ENCODE measurements at places on chromosomes 1 and 21.

DNA sequence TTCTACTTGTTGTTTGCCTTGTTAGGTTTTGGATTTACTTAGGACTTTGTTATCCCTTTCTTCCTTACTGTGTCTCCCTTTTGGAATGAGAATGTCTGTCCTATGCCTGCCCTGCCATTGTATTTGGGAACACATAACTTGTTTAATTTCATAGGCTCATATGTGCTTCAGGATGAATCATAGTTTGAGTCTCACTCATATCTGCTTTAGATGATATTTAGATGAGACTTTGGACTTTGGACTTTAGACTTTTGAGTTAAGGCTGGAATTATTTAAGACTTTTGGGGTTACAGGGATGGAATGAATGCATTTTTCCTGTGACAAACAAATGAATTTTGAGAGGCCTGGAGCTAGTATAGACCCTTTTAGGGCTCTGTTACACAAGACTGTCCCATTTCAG is 33.4 kb downstream of the PSMG1 start:
- DNase-seq = no peak

GRCh38 chr1:9315411-9316079 is 22.9 kb downstream of the SPSB1 start:
- peak; percentile 78 for DNase-seq

DNA sequence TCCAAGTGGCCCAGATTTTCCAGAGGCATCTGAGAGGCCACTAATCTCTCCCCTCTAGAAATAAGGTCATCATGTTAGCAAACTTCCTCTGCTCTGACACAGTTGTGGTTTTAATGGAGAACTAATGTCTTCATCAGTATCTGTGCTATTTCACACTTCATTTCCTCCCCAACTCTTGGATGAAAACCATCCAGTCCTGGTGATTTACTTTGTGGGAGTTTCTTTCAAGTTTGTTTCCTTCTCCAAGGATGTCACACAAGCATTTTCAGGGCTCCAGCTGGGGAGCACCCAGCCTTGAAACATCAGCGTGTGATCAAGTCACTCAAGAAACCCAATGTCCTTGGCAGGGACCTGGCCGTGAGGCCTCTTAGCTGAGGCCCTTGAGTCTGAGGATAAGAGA is 38.8 kb downstream of the TBX15 start:
- DNase-seq = no peak

DNA sequence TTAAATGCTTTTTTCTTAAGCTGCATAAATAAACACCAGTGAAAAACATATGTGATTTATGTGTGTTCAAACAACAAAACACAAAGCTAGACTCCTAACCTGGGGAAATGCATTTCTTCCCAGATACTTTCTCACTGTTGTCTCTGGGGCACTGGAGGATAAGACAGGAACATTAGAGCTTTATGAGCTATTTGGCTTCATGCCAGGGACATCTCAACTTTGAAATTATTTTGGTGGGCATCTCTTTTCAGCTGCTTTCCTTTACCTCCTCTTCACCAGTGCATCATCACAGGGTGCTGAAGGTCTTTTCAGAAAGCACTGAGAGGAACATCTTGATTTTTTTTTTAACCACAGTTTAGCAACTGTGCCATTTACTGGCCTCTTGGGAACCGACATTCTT is 212.9 kb downstream of the DNM3 start:
- DNase-seq = no peak

DNA sequence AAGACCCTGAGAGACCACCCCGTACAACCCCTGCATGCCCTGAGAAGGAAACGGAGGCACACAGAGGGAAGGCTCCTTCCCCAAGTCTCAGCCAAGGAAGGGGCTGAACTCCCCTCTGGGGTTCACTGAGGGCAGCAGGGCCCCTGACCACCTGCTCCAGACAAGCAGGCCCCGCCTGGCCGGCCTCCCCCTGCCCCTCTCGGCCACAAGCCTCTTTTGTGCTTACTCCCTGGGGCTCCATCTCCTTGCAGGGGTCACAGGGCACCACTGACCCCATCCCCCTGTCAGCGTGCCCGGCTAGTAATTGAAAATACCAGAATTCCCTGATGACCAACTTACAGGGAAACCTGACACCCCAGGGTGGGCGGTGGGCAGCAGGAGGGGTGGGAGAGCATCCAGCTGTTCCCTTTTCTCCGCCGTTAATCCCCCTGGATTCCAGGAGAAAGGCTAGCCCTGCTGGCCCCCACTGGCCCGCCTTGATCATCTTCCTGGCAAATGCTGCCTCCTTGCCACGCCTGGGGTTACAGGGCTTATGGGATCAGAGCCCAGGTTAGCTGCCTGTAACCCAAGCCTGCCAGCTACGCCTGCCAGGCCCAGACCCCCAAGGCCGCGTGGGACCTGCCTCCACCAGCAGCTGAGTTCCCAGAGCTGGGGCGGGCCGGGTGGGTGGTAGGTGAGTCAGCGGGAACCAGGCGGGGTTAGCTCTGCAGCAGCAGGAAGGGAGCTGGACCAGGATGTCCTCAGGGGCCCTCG is 96.1 kb downstream of the LACTBL1 start:
- no peak for DNase-seq

- no peak for DNase-seq
Measured at GRCh38 chr1:193412748-193413147, 226.3 kb upstream of the B3GALT2 start.

- peak; percentile 31 for DNase-seq
Measured at GRCh38 chr1:181479137-181479745, 4.1 kb upstream of the CACNA1E start.

DNA sequence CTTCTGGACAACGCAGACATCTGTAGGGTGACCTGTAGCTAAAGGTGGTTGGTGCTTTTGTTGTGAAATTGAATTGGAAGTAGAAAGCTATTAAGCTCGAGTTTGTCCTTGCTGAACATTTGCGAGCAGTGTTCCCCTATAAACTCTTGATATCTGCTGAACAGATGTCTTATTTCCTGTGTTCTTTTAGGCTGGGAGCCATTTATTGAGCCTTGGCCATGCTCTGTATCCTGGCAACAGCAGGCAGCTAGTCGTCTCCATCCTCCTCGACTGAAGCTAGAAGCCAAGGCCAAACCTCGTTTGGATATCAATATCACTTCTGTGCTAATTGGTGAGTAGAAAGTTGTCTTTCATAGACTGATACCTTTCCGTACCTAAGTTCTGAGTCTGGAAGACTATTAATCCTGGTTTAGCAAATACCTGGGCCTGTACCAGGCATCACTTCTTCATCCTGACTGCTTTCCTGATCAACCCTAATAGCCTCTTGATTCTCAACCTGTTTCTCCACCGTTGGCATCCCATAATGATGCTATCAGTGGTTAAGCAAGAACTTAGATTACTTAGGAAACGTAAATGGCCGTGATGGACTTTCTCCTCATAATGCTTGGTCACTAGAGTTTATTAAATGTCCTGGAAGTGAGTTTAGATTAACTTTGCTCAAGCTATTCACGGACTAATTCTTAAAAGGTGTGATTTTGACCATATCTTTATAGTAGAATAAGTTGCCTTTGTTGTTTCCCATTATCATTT is 103.4 kb downstream of the VPS13D start:
- DNase-seq = no peak

- no peak for DNase-seq
Measured at GRCh38 chr1:111045033-111045722, 81.5 kb upstream of the LRIF1 start.

DNA sequence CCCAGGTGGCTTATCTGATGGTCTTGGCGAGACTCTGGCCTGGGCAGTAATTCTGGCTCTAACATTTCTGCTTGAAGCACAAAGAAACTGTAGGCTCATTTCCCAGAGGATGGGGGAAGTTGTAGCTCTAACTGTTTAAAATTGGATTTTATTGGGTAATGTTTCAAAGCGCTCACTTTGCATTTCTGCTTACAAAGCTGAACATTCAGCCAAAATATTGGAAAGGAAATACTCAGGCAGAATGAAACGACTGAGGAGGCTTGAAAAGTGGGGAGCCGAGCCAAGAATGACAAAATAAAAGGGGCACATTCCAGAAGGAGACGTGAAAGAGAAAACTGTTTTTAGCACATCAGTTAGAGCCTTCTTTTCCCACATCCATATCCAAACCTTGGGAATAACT is 202.6 kb downstream of the GRIK1 start:
- DNase-seq = no peak

- no peak for DNase-seq
Measured at GRCh38 chr1:81374481-81374880, 426.3 kb upstream of the ADGRL2 start.

DNA sequence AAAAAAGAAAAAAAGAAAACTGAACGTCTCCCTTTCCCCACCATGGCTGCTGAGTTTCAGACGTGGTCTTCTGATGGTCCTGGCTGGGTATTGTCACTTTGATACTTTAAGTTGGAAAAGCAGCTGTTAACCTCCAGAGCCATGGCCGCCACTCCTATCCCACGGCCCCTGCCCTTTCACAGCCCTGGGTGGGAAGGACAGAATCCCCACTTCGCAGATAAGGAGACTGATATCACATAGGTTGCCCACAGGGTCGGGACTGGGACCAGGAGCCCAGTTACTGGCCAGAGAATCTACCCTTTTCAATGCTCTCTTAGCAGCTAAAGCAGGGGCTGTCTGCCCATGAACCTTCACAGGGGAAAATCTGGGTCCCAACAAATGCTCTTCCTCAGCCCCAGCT is 16.8 kb downstream of the BMP8A start:
- DNase-seq = no peak

- no peak for DNase-seq
Measured at GRCh38 chr1:157168015-157168414, 29.8 kb upstream of the ETV3 start.

DNA sequence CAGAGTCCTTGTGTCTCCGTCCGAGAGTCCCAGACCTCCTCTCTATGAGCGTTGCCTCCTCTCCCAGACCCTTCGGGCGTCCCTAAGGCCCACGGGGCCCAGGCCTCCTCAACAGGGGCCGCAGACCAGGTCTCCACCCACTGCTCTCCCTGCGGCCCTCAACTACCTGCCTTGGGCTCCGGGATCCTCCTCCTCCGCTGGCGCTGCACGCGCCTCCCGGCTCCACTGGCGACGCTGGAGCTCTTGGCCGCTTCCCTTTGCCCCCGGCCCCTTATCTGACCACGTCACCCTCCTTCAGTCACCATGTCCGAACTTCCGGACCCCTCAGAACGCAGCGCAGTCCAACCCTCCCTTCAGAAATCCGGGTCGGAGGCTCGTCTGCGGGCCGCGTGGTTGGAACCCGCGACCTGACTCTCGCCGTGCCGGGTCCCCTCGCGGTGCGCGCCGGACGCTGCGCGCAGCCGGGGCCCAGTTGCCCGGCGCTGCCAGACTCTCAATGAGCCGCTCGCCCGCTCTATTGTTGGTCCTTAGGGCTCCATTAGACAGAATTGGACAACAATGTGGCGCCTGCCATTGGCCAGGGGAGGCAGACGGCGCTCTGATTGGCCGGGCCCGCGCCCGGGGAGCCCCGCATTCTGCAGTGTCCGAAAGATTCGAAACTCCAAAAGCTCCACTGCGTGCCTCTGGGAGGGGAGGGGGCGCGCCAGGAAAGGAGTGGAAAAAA is at the start of gene DMRTA2:
Gene DMRTA2 (minus strand): TSS at position 498 of the 724 bp plus-strand sequence. CDS start 1,907 bp downstream, outside the sequence.
- DNase-seq = no peak

DNA sequence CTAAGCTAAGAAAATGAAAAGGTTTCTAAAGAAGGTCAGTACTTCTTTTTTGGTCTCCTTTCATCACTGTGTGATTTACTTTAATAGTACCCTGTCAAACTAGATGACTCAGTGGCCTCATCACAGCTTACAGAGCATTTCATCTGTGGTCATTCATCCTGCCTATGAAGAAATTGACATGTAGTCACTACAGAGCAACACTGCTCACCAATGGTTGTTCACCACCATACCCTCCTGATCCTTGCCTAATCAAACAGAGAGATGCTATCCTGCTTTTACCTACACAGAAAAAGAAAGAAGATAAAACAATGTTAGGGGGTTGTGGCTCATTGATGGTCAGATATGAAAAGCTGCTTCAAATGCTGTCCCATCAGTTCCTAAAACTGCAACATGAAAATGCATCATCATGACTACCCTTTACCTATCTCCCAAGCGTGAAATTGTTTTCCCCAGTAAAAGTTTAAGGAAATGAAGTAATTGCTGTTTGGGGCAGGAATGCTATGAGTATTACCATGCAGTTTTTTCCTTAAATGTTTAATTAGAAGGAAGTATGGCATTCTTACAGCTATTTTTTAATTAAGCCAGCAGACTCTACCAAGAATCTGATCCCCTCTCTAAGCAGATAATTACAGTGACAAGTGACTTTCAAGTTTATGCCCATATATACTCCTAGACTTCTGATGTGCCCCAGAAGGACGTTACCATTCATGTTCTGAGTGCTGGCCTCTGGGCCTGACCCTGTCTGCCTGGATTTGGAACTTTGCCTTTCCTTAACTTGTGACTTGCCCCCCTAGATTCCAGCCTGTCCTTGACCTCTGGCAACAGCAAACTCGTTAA is 46.1 kb upstream of the FBXO28 start:
- DNase-seq = no peak

DNA sequence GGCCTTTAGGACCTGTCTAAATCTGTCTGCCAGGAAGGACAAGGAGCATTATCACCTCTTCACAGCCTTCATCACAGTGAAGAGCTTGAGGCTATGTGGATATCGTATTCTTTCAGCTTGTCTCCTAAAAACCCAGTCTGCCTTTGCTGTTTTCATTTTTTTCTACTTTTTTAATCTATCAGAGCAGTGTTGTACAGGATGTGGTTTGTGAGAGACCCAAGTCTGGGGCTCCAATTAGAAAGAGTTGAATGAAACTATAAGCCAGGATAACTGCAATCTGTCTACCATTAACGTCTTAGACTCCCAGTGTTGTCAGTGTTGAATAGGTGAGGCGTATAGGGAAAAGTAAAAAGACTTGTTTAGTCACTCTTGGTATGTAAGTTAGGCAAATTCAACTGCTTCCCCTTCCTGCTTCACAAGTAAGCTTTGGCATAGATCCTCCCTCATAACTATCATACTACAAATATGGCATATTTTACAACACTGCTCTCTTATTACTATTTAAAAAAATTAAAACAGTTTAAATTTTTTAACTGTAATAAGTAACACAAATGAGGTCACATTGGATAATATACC is 1225.8 kb upstream of the PRMT6 start:
- no peak for DNase-seq

- DNase-seq = no peak
Measured at GRCh38 chr1:168257397-168257796, 23.3 kb upstream of the TBX19 start.

DNA sequence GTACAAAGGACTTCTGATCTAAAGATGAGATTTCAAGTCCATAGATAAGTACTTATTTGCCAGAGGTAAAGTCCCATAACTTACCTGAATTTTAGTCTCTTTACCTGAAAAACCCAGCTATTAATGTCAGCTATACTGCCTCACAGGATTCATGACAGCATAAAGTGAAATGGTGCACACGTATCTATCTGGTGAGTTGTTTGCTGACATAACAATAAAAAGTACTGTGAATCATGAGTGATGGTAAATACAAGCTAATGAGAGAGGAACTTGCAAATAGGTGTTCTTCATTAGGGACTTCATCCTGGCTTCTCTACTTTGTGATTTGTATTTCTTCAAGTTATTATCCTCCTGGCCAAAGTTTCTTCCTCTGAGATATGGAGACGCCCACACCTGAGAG is 225.1 kb upstream of the C8B start:
- no peak for DNase-seq

DNA sequence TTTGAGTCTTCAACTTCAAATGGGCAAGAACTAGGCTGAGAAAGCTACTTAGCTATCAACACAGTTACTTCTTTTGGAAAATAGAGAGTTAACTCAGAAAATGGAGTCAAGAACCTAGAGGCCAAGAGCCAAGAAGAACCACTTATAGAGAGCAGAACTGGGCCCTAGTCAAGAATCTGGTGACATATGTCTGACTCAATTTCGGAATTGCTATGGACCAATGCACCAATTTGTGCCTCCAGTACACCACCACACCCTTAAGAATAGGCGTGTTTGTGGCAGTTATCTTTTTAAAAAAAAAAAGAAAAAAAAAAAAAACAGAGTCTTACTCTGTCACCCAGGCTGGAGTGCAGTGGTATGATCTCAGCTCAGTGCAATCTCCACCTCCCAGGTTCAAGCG is 7.8 kb downstream of the S100A2 start:
- no peak for DNase-seq

Data from activated CD4-positive, alpha-beta T cell treated with anti-CD3 and anti-CD28 coated beads for 48 hours (primary cell).